ENCODE measurements at places on chromosomes 2 and 18. TPM values are rescaled to one million over a fixed set of nuclear protein-coding genes. Genes with fewer than 3 reads are reported as not detected.

The PDIA6 gene
- total RNA-seq: 238 TPM

The TRIM43 gene
- not detected for total RNA-seq

The MAPRE3 gene
- 1.3 TPM for total RNA-seq

The ANKRD29 gene
- 0.89 TPM for total RNA-seq

The NFATC1 gene
- 2.7 TPM for total RNA-seq

The RASGRP3 gene
- total RNA-seq: 0.45 TPM

The TLX2 gene
- 0.34 TPM for total RNA-seq

The FNDC4 gene
- 9.8 TPM for total RNA-seq

The ZBTB14 gene
- total RNA-seq: 7.7 TPM

The IL1A gene
- not detected for total RNA-seq

The TNFAIP6 gene
- 7.4 TPM for total RNA-seq

The SPP2 gene
- total RNA-seq: not detected

The KCNIP3 gene
- 2.0 TPM for total RNA-seq

The VWC2L gene
- not detected for total RNA-seq

The PPP1R1C gene
- total RNA-seq: 0.15 TPM

The ARMC9 gene
- total RNA-seq: 12.3 TPM

The EIF2AK2 gene
- total RNA-seq: 15.1 TPM

The FSHR gene
- total RNA-seq: not detected

The GATA6 gene
- 9.8 TPM for total RNA-seq

The PROM2 gene
- 0.17 TPM for total RNA-seq

The TUBA3E gene
- not detected for total RNA-seq

The PARD3B gene
- total RNA-seq: 2.5 TPM

The MC5R gene
- not detected for total RNA-seq

The REV1 gene
- total RNA-seq: 7.9 TPM

The CHAC2 gene
- total RNA-seq: 8.5 TPM

The CELF4 gene
- not detected for total RNA-seq

The ROCK1 gene
- total RNA-seq: 13.3 TPM

The FAM237A gene
- total RNA-seq: not detected

The CNDP1 gene
- 0.15 TPM for total RNA-seq

The FAM110C gene
- total RNA-seq: not detected

The ARHGEF4 gene
- 1.6 TPM for total RNA-seq

The CRYGD gene
- total RNA-seq: not detected

The OSBPL6 gene
- total RNA-seq: 3.4 TPM

The REEP1 gene
- total RNA-seq: 0.67 TPM

The MOB1A gene
- total RNA-seq: 63.6 TPM

The MERTK gene
- 0.74 TPM for total RNA-seq

The IL1RL1 gene
- total RNA-seq: 0.17 TPM

The IL1RL2 gene
- total RNA-seq: 0.74 TPM

The CNTNAP5 gene
- not detected for total RNA-seq

The CSRNP3 gene
- total RNA-seq: 1.7 TPM

The LIMS4 gene
- total RNA-seq: not detected

The GREB1L gene
- 0.30 TPM for total RNA-seq

The ABCB11 gene
- total RNA-seq: not detected

The DDX18 gene
- total RNA-seq: 25.1 TPM

The MALL gene
- 6.7 TPM for total RNA-seq

The SLC19A3 gene
- total RNA-seq: 0.59 TPM

The FOXI3 gene
- not detected for total RNA-seq

The TDRD15 gene
- not detected for total RNA-seq

The MTX2 gene
- 24.9 TPM for total RNA-seq

The KIF1A gene
- total RNA-seq: not detected

The TSPYL6 gene
- total RNA-seq: not detected

The UGT1A8 gene
- total RNA-seq: not detected

The LRRC30 gene
- total RNA-seq: not detected

The IGFBP5 gene
- total RNA-seq: 13.7 TPM

The SMAD2 gene
- 42.7 TPM for total RNA-seq

The MROH2A gene
- not detected for total RNA-seq

The POTEC gene
- total RNA-seq: not detected
